ENCODE measurements at places on chromosomes 1 and 21.

DNA sequence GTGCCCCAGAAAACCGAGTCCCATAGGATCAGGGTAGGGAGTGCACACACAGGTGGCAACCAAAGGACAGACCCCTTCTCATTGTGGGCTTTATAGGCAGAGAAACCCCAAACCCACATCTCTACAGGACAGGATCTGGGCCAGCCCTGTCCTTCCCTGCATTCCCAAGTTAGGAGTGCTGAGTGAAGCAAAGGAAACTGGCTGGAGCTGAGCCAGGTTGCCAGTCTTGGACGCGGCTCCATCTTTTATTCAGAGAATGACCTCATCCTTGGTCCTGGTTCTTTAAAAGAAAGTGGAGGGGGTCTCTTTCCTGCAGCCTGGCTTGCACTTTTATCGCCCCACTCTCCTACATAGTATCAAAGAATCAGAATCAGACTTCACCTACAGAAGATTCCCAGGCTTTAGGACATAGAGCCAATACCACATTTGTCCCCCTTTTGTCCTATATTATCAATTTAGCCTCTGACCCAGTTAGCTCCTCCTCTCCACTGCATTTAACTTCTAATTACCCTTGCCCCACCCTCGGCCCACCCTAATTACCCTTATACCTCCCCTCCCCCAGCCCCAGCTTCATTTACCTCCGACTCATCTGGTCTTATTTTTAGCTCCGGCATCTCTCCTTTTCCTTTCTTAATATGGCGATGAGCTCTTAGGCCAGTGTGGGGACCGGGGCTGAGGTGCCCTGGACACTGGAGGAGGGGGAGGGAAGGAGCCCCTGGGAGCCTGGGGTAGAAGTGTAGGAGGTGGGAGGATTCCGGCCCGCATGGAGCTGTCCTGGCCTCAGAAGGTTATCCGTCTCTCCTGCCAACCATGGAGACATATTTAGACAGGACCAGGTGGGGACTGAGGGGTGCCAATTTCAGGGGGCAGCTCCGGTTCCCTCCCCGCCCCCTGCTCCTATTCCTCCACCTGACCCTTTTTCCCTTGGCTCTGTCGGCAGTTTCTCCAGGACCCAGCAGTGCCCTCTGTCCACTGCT is at the start of gene CASQ1:
Gene CASQ1, plus strand, starts transcription at position 927 of the 977 bp plus-strand sequence. CDS start 177 bp downstream, outside the sequence.
- DNase-seq = no peak

DNA sequence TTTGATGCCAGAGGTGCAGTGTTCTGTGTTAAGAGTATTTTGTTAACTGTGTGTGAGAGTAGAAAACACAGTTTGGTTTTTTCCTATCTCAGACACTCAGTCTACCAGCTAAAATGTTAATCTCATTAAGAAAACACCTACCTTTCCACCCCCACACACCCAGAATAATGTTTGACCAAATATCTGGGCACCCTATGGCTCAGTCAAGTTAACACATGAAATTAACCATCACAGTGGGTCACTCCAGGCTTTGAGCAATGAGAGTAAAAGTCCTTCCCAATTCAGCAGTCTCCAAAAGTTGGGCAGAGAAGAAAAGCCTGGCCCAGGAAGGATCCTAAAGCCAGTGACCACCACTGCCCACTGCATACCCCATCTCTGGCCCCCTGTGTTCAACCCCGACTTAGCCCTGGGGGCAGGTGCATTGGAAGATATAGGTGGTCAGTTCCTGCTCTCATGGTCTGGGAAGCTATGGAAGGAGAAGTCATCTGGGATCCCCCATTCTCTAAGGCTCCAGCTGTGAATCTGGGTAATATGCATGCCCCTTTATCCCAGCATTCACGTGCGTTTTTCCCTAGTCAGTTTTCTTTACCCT is 50.2 kb upstream of the CSF3R start:
- no peak for DNase-seq

DNA sequence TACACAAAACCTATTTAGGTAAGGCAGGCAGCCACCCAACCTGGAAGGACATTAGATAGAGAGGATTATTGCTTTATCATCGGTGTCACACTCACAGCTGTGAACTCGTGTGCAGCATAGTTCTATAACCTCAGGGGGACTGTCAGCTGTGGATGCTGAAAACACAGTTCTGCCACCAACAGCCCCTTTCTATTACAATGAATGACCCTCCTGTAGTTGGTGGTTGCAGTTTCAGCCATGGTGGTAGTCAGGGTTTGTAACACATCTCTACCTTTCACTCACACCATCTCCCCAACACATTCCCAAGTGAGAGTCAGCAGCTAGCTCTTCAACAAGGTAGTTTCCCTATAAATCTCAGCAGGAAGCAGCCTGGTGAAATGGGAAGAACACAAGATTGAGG is 136.8 kb downstream of the ZC3H11B start:
- DNase-seq = no peak

- peak; percentile 43 for DNase-seq
Measured at GRCh38 chr1:43930168-43930948, 3.2 kb upstream of the ARTN start.

DNA sequence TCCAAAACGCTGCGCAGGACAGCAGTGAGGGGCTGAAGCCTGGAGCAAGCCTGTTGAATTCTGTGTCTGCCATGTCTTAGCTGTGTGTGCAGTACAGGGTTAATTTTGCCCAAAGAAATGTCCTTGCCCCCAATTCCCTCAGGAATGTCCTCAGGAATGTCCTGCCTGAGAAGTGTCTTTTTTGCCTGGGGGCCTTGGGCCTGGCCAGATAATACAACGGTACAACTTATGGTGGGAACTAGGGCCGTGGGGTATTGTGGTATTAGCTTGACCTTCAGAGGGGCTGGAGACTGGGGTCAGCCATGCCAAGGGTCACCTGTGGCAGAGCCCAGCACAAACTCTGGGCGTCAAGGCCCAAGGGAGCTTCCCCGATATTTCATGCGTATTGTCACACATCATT is 107.7 kb downstream of the AJAP1 start:
- DNase-seq = no peak

- no peak for DNase-seq
Measured at GRCh38 chr1:226875641-226876295, 5.4 kb downstream of the PSEN2 start.

- no peak for DNase-seq
Measured at GRCh38 chr21:15219039-15219438, 154.2 kb upstream of the NRIP1 start.

GRCh38 chr1:50109647-50110075 is 941 bp downstream of the ELAVL4 start:
- no peak for DNase-seq

- DNase-seq = no peak
Measured at GRCh38 chr1:18783705-18784481, 75.6 kb downstream of the TAS1R2 start.

DNA sequence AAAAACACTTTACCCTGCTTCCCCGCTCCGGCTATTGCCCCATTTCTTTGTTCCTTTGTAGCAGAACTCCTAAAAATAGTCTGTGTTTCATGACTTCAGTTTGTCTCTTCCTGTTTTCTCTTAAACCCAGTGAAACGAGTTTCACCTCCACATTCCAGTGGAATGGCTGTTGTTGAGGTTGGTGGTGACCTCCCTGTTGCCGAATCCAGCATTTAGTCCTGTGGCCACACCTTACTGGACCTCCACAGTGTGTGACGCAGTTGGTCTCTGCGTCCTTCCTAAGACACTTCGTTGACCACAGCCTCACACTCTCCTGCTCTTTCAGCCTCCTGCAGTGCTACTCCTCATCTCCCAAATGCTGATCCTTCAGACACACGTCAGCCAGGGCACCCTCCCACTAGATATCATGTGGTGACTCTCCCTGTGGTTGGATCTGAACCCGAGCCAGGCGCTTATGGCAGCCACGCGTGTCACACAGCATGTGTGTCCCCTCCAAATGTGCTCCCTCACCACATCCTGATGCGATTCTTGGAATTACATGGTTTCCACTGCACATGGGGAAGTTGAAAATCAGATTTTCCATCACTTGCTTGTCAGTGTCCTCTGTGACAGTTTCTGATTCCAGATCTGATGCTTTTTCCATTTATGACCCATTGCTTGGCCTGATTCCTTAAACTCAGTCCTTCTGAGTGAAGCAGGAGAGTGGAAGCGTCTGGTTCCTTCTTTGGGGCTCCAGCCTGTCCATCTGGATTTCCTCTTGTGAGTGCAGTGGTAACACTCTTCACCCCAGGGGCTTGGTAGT is 99.1 kb upstream of the ARTN start:
- peak; percentile 82 for DNase-seq

GRCh38 chr1:168939110-168939946 is 167.2 kb upstream of the ATP1B1 start:
- no peak for DNase-seq

DNA sequence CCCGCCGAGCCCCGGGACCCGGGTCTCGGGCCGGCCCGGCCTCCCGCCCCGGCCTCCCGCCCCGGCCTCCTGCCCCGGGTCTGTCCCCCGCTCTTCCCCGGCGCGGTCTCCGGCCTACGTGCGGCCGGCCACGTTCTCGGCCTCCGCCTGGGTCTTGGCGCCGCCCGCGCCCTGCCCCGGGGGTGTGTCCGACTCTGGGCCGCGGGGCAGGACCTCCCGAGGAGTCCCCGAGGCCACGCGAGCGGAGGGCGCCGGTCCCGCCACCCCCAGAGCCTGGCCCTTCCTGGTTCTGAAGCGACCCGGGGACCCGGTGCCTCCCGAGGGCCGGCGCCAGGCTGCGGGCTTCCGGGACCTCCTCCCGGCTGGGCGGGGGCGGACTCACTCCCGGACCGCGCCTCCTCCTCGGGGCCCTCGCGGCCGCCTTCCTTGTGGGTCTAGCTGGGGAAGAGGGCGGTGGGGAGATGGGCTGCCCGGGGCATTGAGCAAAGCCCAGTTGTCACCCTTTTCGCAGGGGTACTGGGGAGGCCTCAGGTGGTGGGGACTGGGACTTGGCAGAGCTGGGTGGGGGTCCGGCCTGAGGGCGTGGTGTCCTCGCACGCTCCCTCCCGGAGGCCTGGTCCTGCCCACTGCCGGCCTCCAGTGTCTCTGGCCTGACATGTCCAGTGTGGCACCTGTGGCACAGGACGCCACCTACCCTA is 558 bp downstream of the PFKL start:
- DNase-seq = peak; percentile 43
